ENCODE measurements at places on chromosomes 12 and 14. TPM values are rescaled to one million over a fixed set of nuclear protein-coding genes. Genes with fewer than 3 reads are reported as not detected.

- no peak for DNase-seq
- H3K36me3 ChIP-seq, result no peaks in the 10 kb centered on the region
- H3K27ac ChIP-seq, result no peak overlapping the region
- H3K4me3 ChIP-seq, result no peak overlapping the region
- no peaks in the 10 kb centered on the region for H3K27me3 ChIP-seq
- no peaks in the 10 kb centered on the region for H3K4me1 ChIP-seq
These were observed 48.7 kb upstream of the GARIN2 start for GRCh38 chr14:67140556-67140955.

DNA sequence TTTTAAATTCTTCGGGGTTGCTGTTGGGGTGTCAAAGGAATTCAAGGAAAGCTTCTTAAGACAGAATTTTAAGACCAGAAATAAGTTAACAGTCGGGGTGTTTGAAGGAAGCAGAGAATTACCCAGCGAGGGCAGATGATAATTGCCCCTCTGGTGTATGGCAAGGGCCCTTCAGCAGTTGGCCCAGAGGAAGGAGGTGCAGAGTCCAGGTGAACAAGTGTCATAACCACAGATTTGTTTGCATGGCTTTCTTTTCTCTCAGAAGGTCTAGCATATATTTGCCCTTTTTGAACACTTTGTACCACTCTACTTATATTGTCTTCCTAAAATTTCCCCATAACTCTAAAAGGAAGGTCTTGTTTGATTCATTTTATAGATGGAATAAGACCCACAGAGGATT lies 1.8 kb downstream of the PDE6H start:
- no peak overlapping the region for H3K27ac ChIP-seq
- H3K36me3 ChIP-seq, result no peaks in the 10 kb centered on the region
- DNase-seq, result no peak
- H3K4me3 ChIP-seq, result no peak overlapping the region
- no peaks in the 10 kb centered on the region for H3K4me1 ChIP-seq

The SLC39A2 gene
- 0.31 TPM for total RNA-seq

DNA sequence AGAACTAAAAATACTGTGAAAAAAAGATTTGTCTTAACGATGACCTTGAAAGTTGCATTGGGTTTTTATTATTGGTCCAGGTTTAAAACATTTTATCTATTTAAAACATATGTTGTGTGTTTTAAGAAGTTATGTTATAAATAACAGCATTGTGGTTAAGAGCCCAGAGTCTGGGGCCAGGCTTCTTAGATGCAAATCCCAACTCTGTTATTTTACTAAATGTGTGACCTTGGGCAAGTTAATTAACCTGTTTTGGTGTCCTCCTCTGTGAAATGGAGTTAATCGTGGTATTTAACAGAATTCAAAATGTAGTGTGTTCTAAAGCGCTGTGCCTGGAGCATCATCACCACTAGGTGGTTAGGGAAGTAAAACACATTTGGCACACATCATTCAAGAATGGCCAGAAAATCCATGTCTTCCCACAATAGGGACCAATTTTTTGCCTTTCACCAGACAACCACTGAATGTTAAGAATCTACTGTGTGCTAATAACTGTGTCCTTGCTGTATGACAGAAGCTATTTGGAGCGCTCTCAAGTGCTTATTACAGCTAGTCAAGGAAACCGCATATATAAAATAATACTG lies 133.3 kb downstream of the MON2 start:
- no peaks in the 10 kb centered on the region for H3K36me3 ChIP-seq
- no peak overlapping the region for H3K27ac ChIP-seq
- no peaks in the 10 kb centered on the region for H3K27me3 ChIP-seq
- H3K4me1 ChIP-seq, result peaks cover 2% of the 10 kb centered on the region
- no peak for DNase-seq

DNA sequence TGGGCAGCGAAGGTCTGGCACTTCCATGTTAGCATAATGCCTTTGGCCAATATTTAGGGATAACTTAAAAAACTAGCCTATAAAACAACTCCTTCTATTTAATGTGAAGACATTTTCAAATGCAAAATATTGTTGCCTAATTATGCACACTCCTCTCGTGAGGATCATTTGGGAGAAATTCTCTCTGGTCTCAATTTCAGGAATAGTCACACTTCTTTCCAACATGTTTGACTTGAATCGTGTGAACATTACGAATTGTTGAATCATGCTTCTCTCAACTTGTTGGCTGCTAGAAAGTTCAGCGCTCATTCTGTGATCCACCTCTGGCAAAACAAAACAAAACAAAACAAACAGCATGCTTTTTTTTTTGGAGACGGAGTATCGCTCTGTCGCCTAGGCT lies 313.2 kb downstream of the SEC23A start:
- no peaks in the 10 kb centered on the region for H3K36me3 ChIP-seq
- no peak for DNase-seq
- no peak overlapping the region for H3K4me3 ChIP-seq
- H3K27ac ChIP-seq, result no peak overlapping the region
- no peaks in the 10 kb centered on the region for H3K4me1 ChIP-seq
- H3K27me3 ChIP-seq, result no peaks in the 10 kb centered on the region

GRCh38 chr14:104820669-104821228 lies 19.8 kb downstream of the ZBTB42 start:
- H3K27me3 ChIP-seq, result no peaks in the 10 kb centered on the region
- peak; percentile 77 for DNase-seq
- no peaks in the 10 kb centered on the region for H3K36me3 ChIP-seq
- peaks cover 1% of the 10 kb centered on the region for H3K4me1 ChIP-seq

The PRR4 gene
- total RNA-seq, result 4.3 TPM

DNA sequence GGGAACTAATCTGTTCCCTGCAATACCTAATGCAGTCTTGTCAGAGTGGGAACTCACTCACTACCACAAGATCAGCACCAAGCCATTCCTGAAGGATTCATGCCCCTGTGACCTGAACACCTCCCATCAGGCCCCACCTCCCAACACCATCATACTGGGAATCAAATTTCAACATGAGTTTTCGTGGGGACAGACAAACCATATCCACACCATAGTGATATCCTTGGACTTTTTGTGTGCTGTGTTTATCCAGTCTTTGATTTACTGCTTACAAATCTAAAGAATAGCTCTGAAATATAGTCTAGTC lies 243.5 kb downstream of the FBXL14 start:
- H3K4me1 ChIP-seq, result peaks cover 6% of the 10 kb centered on the region
- H3K27ac ChIP-seq, result no peak overlapping the region
- no peaks in the 10 kb centered on the region for H3K36me3 ChIP-seq
- H3K27me3 ChIP-seq, result no peaks in the 10 kb centered on the region
- no peak for DNase-seq
- no peak overlapping the region for H3K4me3 ChIP-seq

DNA sequence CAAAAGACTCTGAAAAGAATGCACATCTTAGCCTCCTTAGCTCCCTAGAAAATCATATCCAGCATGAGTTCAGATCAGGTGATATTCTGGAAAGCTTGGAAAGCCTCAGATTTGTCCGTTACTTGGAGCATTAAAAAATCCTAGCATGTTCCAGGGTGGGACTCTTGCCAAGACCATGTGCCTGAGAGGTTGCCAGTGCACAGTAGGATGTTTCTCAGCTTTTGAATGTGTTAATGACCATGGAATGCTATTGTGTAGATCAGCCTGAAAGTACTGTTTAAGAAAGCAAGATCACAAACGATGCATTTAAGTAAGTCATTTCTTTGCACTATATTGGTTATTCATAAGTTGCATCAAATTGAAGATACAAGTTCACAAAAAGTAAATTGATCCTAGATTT lies 230.5 kb downstream of the ETNK1 start:
- H3K4me3 ChIP-seq, result no peak overlapping the region
- H3K27me3 ChIP-seq, result no peaks in the 10 kb centered on the region
- H3K36me3 ChIP-seq, result no peaks in the 10 kb centered on the region
- no peak for DNase-seq
- H3K27ac ChIP-seq, result no peak overlapping the region

- no peaks in the 10 kb centered on the region for H3K36me3 ChIP-seq
- DNase-seq, result no peak
- no peak overlapping the region for H3K27ac ChIP-seq
- H3K4me1 ChIP-seq, result no peaks in the 10 kb centered on the region
- no peak overlapping the region for H3K4me3 ChIP-seq
- no peaks in the 10 kb centered on the region for H3K27me3 ChIP-seq
These were observed 14.2 kb downstream of the HMGA2 start for GRCh38 chr12:65838330-65838976.

GRCh38 chr12:18719922-18720510 lies 17.8 kb downstream of the PLCZ1 start:
- no peak for DNase-seq
- no peaks in the 10 kb centered on the region for H3K36me3 ChIP-seq
- no peaks in the 10 kb centered on the region for H3K27me3 ChIP-seq
- H3K27ac ChIP-seq, result no peak overlapping the region

GRCh38 chr12:22494319-22494718 lies 50.0 kb downstream of the C2CD5 start:
- no peak for DNase-seq
- no peaks in the 10 kb centered on the region for H3K36me3 ChIP-seq
- H3K4me3 ChIP-seq, result no peak overlapping the region
- no peaks in the 10 kb centered on the region for H3K27me3 ChIP-seq
- H3K27ac ChIP-seq, result no peak overlapping the region

The PTPN6 gene
- total RNA-seq, result 9.1 TPM

The CFAP251 gene
- 29.0 TPM for total RNA-seq

The PMCH gene
- not detected for total RNA-seq

DNA sequence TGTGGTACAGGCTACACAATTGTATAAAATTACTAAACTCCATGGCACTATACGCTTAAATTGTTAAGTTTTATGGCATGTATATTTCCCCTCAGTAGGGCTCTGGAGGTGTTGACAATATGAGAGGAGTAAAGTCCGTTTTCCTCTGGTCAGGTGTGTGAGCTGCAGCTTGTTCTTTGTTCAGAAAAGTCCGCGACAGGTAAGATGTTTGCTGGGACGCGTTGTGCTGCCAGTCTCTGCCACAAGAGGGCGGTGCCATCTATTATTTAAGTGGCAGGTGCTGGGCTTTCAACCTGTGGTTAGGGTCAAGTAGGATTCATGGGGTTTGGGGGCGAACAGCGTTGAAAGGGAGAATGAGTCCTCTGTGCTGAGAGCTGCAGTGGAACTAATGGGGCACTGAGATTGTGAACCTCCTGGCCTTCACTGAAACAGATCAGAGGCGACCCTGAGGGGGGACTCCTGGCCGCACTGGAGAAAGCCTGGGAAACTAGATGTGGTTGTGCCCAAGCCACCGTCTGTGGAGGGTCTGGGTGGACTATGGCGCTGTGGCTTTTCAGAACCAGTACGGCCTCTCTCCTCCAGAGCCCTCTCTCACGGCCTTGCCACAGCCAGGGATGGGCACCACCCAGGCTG lies 179.0 kb downstream of the SLC15A4 start:
- H3K27ac ChIP-seq, result no peak overlapping the region
- DNase-seq, result peak; percentile 77
- H3K36me3 ChIP-seq, result no peaks in the 10 kb centered on the region

- no peak overlapping the region for H3K27ac ChIP-seq
- H3K4me3 ChIP-seq, result no peak overlapping the region
- no peak for DNase-seq
- H3K4me1 ChIP-seq, result no peaks in the 10 kb centered on the region
- no peaks in the 10 kb centered on the region for H3K27me3 ChIP-seq
These were observed 33.1 kb upstream of the G2E3 start for GRCh38 chr14:30525833-30526232.

The VRTN gene
- 0.47 TPM for total RNA-seq

DNA sequence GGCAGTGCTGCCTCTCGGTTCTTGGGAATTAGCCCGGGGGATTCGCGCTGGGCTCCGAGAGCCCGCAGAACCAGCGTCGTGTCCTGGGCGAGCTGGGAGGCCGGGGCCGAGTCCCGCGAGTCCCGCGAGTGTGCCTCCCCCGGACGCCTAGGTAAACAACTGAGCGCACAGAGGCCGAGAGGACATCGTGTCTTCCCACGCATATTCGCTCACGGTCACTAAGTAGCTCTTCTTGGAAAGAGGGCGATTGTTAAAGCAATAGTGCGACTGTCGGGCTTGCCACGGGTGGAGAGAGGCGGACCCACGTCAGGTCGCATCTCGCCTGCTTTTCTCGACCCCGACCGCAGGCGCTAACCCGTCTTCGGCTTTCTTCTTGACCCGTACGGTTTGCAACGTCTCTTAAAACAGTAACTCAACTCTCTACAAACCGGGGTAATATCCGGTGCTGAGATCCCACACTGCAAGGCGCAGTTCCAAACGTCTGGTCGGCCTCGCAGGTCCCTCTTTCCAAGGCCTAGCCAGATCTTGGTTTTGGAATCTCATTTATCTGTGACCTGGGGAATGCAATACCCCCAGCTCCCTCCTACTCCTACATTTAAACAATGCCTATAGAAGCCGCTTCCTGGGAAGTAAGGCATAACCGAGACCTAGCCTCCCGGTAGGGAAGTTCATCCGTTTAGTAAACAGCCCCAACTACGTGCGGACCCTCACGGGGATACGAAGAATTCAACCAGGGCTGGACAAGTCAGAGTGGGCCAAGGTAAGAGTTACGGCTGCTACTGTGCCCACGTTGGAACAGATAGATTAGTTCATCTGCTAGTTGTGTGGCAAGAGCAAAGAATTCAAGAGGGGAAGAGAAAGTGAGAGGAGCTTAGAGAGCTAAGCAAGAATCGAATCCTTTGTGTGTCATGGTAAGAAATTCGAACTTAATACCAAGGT lies 736 bp upstream of the PHLDA1 start:
- no peaks in the 10 kb centered on the region for H3K27me3 ChIP-seq
- no peaks in the 10 kb centered on the region for H3K36me3 ChIP-seq
- peaks cover 12% of the 10 kb centered on the region for H3K4me1 ChIP-seq
- peak overlapping the region; percentile 91 for H3K4me3 ChIP-seq

The NUMB gene
- 69.7 TPM for total RNA-seq

Measured in testis (tissue), 5 donors.